Hypothalamus (tissue), 51 donors: ENCODE measurements at places on chromosomes 3 and 15.

- DNase-seq: no peak
Observed at GRCh38 chr15:91231703-91232102, 131.6 kb downstream of the SV2B start.

GRCh38 chr3:45171283-45171682, 25.1 kb upstream of the CDCP1 start:
- DNase-seq: no peak

GRCh38 chr3:31223278-31223677, 309.4 kb upstream of the STT3B start:
- no peak for DNase-seq

DNA sequence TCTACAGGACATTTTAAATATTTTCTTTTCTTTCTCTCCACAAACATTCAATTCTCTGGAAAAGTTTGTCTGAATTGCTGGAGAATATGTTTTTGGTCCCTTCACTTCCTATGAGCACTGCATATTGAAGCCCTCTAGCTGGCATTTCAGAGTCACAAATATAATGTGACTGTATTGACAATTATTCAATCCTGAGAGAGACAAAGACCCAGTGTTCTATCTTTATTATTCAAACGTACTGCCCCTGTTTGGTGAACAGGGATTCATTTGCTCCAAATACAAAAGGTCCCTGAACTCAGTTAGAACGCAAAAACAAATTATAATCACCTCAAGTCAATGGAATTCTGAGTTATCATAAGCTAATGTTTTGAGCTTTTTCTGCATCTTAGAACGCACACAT, 173.1 kb upstream of the CDIN1 start:
- DNase-seq: no peak

DNA sequence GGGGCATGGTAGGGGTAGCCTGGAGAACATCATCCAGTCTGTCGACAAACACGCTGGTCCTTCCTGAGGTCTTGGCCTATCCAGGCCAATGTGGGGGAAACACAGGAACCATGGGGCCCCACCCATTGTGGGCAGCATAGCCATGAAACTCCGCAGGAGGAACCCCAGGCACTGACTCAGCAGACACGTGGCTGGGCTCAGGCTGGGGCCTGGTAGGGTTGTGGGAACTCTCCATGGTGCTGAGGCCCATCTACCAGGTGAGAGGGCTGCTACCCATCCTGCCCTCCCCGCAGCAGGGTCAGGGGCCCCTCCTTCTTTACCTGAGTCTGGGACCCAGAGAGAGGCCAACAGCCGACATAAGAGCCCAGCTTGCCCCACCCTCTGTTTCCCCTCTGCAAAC, 22.6 kb upstream of the CACNA2D2 start:
- DNase-seq: no peak

DNA sequence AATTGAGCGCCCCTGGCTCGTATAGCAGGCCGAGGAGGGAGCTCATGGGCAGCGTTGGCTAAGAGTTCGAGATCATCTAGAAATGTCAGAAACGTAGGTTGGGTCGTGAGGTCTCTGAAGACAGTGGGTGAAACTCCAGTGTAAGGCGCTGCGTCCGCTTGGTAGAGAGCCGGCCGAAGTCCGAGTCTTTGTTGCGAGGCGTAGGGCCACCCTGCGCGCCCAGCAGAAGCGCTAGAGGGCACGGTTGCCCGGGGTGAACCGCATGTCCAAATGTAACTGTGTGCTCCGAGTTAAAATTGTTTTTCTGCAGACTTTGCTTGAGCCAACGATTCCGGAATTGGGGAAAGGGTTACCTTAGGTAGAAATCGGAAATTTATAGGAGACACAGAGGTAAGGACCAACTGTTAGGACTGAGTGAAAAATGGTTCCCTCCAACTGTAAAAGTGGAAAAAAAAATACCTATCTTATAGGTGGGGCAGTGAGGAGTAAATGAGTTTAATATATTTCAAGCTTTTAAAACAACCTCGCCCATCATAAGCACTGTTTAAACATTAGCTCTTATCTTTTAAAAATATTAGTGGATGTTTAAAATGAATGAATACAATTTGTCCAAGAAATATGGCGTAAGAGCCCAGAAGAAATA, 993 bp upstream of the SIAH2 start:
- no peak for DNase-seq

DNA sequence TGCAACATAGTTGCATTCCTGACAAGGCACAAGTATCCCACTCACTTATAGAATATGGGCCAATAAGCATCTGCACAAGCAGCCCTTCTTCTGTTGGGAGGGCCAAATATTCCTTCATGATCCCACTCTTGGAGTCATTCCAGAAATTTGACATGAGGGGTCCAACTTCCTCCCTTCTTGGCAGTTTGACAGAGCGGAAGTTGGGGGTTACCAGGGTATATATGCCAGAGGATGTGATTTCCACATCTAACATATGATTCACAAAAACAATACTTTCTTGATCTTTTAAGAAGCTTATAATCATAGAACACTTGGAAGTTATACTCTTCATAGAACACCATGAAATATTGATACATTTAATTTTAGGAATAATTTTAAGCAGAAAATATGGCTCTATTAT, 100.9 kb upstream of the CRBN start:
- no peak for DNase-seq

DNA sequence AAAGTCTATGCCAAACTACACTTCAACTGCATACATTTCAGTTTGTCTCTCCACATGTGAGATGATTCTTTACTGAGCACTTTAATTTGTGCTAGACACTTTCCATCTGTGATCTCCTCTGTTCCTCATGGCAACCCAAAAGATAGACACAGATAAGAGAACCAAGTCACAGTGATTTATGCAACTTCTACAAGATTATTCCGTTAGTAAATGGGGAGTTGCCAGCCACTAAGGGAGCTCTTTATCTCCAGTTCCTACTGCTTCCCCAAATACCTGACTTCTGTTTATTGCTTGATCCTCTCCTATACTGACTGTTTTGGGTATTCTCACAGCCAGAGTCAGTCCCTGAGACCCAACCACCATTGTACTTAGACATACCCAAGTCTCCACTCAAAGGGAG, 24.1 kb upstream of the AKAP13 start:
- no peak for DNase-seq

GRCh38 chr3:15974647-15975046, 176.9 kb upstream of the ANKRD28 start:
- no peak for DNase-seq
